ENCODE measurements at places on chromosomes 2 and 18.
A peak's percentile ranks its signal among the peaks of the same experiment; 100 is the strongest.

DNA sequence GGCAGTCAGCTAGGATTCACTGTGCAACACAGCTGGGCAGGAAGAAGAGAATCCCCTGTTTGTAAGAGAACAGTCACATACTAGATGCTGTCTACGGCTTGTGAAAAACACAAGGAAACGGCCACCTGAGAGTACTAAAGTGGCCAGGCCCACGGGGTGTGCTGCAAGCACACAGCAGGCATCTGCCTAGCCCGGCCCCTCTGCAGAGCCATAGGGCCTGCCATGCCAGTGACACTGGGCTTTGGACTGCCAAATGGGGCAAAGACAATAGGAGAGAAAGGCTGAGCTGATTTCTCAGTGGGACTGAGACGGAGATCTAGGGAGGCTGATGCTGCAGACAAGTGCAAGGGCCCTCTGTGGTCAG lies 10.3 kb downstream of the TUBB6 start:
- no peak for DNase-seq

DNA sequence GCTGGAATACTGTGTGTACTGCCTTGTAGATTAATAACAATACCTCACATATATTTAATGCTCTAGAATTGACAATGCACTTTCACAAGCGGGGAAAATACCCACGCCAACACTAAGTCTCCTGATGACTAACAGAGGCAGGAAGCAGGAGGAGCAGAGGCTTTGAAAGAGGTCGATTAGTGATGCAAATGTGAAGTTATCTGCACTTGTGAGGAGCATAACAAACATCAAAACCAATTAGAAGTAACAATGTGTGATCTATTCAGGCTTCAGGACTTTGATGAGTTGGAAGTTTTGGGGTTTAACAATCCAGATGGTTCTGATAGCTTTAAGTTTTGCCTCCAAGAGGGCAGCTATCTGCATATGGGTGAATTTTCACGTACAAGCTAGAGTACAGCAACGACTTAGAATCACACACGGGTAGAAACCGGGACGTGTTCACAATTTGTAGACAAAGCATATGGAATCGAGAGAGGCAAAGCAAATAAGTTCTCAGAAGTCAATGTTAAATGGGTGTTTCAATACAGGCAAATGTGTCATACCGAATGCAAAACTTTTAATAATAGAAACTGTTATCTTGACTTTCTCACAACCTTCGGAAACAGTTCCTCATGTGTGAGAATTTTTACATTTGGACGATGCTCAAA lies 114.5 kb downstream of the METTL8 start:
- DNase-seq, result peak; percentile 53

DNA sequence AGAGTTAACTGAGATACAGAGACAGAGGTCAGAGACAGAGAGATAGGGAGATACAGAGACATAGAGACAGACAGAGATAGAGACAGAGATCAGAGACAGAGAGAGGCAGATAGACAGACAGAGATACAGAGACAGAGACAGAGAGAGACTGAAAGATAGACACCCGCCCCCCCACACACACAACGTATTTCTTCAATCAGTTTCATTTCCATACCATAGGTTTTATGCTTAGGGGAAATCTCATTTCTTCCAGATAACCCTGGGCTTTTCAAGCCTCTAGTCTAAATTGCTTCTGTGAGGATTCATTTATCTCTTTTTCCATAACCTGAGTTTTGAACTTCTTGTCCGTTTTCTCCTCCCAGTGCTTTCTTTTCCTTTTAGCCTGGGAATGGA lies 94.6 kb downstream of the CD8B2 start:
- DNase-seq, result no peak

- DNase-seq, result no peak
Observed at GRCh38 chr2:8752385-8752784, 70.5 kb downstream of the ID2 start.

- DNase-seq, result no peak
Observed at GRCh38 chr2:214341646-214342045, 69.2 kb upstream of the VWC2L start.

GRCh38 chr2:106956416-106956815 lies 70.4 kb upstream of the ST6GAL2 start:
- DNase-seq, result no peak

- peak; percentile 65 for DNase-seq
Observed at GRCh38 chr18:63224630-63225029, 94.9 kb downstream of the BCL2 start.

- peak; percentile 59 for DNase-seq
Observed at GRCh38 chr2:237752761-237753165, 45.8 kb upstream of the RBM44 start.

DNA sequence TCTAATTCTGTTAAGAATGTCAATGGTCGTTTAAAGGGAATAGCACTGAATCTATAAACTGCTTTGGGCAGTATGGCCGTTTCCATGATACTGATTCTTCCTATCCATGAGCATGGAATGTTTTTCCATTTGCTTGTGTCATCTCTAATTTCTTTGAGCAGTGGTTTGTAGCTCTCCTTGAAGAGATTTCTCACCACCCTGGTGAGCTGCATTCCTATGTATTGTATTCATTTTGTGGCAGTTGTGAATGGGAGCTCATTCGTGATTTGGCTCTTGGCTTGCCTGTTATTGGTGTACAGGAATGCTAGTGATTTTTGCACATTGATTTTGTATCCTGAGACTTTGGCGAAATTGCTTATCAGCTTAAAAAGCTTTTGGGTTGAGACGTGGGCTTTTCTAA lies 38.3 kb upstream of the WDR75 start:
- DNase-seq, result no peak

- DNase-seq, result no peak
Observed at GRCh38 chr2:3588084-3588483, 6.8 kb upstream of the COLEC11 start.

GRCh38 chr2:99200076-99200800 lies 19.3 kb downstream of the MRPL30 start:
- no peak for DNase-seq

DNA sequence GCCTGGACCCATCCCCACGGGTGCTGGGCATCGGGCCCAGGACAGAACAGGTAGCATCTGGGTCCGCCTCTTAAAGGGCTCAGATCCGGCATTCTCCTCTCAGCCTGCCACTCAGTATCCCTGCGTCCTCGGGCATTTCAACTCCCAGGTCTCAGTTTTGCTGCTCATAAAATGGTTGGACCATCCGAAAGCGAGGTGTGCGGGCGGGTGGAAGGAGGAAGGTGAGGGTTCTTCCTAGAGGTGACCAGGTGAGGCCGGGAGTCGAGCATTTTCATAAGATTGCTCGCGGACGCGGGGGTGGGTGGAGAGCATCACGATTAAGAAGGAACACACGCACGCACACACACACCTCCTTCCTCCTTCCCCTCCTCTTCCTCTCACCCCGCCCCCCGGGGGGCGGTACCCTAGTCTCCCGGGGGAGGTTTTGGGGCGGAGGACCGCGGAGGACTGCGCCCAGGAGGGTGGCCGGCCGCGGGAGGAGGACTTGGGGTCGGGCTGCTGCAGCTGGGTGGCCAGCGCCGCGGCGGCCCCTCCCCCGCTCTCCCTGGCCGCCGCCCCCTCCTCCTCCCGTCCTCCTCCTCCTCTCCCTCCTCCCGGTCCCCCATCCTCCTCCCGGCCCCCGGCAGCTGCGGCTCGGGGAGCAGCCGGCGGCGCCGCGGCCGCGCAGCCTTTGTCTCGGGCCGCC lies 97.9 kb upstream of the GPR45 start:
- DNase-seq, result peak; percentile 54

DNA sequence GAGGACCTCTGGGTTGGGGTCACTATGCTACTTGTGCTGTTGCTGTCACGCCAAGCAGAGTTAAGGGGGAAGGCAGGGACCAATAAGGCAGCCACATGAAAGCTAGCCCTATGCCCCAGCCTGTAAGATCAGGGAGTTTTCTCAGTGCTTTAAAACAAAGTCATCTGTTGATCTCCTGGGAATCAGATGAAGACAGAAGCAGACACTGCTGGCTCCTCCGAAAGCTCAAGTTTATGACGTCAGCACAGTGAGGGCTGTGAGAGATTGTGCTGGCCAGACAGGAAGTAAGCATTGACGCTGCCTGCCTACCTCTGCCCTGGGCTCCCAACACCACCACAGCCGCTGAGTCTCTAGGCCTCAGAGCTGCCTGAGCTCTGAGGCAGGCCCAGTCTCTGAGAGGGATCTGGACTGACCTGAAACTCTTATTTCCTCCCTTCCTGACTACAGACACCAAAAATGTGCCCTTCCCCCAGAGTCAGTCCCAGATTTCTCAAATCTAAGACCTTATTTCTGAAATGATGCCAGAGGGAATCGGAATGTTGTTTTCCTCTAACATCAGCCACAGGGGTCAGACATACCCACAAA lies 118.1 kb upstream of the EPAS1 start:
- DNase-seq, result peak; percentile 37

GRCh38 chr2:38170067-38170466 lies 94.1 kb upstream of the CYP1B1 start:
- DNase-seq, result no peak

- DNase-seq, result no peak
Observed at GRCh38 chr18:57984490-57985115, 59.4 kb upstream of the NEDD4L start.

- DNase-seq, result no peak
Observed at GRCh38 chr2:102376052-102376591, 20.5 kb downstream of the IL18R1 start.

DNA sequence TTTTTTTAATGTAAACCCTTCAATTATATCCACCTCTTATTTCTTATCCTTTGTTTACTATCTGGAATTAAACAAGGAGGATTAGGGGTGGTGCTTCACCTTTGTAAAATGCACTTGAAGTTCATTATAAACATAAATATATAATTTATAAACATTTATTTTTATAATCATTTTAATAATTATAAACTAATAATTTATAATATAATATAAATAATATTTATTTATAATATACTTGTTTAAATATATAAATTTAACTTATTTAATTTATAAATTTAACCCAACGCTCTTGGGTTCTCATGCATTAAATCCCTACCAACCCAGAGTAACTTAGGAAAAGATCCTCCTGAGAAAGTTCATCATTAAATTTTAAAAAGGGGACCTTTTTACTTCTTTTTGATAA lies 452.5 kb downstream of the PTPRM start:
- no peak for DNase-seq

DNA sequence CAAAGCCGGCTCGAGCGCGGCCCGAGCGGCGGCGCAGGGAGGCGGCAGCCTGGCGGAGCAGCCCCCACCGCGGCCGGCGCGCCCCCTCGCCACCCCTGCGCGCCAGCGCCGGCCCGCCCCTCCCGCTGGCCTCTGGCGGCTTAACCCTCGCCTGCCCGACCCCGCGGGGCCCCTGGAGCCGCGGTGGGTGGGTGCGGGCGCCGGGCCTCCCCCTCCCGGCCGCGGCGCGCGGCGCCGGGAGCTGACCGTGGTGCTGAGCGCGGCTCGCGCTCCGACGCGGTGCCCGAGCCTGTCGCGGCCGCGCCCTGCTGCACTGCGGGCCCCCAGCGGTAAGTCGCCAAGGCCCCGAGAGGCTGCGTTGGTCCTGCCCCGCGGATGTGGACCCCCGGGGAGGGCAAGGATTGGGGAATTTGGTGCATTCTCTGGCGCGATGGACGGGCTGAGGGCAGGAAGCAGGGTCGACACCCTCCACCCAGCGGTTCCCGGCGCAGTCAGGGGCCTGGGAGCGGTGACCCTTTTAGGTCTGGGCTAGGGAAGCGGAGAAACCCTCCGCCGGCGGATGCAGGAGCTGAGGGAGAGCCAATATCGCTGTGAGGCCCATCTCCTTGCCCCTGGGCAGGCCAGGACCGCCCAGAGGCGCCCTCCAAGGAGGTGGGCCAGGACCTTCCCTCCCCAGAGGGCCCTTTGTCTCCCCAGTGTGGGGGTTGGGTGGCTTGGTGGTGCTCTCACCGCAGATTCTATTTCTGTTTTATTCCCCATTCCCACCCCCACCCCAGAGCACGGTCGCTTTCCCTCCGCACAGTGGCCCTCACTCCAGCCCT lies 923 bp downstream of the AMER3 start:
- DNase-seq, result peak; percentile 30
